ENCODE measurements at places on chromosomes 6 and 20.

DNA sequence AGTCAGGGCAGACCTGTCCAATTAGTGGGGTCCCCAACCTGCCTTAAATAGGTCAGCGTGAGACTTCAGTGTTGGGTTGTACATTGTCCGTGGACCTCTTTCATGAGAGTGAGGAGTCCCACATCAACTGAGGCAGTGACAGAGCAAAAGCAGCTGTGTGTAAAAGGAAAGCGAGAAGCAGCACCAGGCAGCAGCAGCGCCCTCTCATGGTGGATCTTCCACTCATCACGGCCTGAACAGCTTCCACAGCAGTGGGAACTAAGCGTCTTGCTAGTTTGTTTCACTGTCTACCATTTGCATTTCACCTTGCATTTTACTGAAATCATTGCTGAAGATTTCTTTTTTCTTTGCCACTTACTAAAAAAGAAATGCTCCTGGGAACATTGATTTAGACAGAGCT, 333.8 kb downstream of the PKHD1 start:
- no peak for DNase-seq

GRCh38 chr6:153476243-153476642, 345.2 kb upstream of the RGS17 start:
- DNase-seq = no peak

GRCh38 chr20:24134284-24134683, 145.7 kb upstream of the GGTLC1 start:
- no peak for DNase-seq

- no peak for DNase-seq
These were observed 212.0 kb upstream of the JARID2 start for GRCh38 chr6:15033850-15034203.

DNA sequence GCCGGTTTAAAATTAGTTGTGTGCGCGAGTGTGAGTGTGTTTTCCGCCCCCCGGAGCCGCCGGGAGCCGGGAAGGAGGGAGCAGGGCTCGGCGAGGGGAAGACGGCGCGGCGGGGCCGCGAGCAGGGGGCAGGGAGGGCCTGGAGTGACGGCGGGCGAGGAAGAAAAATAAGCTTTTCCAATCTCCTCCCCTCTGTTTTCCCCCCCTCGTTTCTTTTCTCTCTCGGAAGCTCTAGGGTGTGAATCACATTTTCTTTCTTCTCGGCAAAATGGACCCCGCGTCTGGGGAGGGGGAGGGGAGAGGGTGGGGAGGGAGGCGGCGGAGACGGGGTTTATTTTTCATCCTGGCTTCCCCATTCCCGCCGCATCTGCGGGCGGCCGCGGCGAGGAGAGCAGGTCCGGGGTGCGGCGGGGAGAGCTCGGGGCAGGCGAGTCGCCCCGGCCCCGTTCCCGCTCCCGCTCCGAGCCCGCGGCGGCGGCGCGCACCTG, 881 bp downstream of the BICRAL start:
- peak; percentile 79 for DNase-seq

DNA sequence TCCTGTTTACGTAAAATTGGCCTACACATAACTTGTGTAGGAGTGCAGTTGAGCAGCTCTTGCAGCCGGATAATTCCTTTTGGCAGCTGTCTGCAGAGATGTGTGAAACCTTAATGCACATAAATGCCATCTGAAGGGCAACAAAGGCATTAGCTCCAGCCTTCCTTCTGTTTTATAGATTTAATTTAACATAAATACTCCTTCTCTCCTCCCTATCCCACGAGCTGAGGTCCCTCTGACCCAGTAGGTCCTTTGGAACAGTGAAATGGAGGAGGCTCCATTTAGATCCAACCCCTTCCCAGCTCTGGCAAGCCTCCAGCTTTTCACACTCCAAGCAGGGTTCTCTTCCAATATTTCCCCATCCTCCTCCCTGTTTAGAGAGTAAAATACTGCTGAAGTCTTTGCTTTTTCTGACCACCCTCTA, 6.5 kb downstream of the PLEKHG1 start:
- no peak for DNase-seq

GRCh38 chr6:35061102-35061615, 80.0 kb downstream of the TCP11 start:
- no peak for DNase-seq

DNA sequence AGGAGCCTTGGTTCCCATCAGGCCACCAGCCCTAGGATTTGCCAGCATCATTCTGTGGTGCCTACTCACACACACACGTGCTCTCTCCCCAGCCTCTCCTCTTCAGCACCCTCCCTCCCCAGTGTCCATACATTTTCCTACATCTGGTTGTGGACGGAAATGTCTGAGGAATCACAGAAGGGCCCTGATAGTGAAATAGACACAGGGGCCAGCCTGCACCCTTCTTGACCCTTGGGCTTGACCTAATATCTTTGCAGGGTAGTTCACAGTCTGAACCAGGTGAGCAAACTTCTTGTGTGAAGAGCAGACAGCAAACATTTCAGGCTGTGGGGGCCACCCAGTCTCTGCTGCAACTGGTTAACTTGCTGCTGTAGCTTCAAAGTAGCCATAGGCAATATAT, 108.5 kb upstream of the NXT1 start:
- no peak for DNase-seq

Measured in GM13977 (cell line).